ENCODE measurements at places on chromosomes 6 and 20. TPM values are rescaled to one million over a fixed set of nuclear protein-coding genes. Genes with fewer than 3 reads are reported as not detected.

Gene ARMH2
- not detected for total RNA-seq

DNA sequence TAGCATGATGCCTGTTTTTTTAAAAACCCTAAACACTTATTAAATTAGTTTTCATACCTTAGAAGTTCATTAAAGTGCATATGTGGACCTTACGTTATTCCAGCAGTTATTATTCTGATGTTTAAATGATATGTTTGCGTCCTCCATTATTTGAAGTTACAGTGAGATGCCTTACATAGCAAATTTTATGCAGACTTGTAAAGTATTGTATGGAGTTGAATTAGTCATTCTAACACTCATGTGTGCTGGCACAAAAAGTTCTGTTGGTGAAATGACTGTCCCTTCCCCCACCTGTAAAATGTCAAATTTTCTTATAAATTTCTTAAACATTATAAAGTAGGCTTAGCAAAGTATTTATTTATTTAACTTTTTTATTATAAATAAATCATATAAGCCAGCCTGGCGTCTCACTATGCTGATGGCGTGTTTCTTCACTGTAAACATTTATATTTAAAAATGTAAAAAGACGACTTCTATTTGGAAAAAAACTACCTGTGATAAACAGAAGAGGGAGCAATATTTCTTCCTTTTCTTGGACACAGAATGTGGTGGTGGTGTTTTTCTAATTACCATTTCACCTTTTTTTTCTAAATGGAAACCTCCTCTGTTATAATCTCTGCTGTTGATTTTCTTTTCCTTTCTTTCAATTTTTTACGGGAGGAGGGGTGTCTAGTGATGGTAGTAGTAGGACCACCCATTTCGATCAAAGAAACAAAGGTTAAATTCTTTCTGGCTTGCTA is 155.4 kb downstream of the RFPL4B start:
- DNase-seq = no peak

DNA sequence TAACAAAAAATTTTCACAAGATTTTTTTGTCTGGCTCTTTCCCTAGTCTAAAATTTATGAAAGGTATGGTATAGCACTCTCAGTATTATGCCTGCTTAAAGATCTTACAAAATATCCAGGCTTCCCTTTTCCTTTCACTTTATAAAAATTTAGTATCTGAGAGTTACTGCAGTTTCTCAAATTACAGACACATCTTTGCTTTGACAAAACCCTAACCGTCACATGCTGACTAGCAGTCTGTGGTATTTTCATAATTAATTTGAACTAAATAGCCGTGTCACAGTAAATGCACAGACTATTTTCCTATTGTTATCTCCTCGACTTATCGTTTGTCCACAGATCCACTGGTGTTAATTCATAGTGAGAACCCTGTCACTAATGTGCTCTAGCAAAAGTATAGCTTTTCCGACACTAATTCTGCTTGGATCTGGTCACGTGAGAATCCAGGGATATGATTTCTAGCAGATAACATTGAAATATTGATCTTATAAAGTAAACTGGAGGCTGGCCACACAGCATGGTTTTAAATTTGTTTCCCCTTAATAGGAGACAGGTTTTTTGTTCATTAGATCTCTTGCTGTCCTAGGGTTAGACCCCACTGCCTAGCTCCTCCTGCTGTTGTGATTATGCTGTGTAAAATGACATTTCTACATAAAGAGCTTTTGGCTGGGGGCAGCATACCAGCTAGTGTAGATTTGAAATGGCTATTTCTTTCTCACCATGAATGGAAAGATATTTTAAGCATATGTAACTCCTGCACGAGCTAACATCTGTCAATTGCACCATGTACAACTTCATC is 340.6 kb upstream of the SASH1 start:
- DNase-seq = no peak

GRCh38 chr6:17478223-17478907 is 85.0 kb downstream of the CAP2 start:
- no peak for DNase-seq

DNA sequence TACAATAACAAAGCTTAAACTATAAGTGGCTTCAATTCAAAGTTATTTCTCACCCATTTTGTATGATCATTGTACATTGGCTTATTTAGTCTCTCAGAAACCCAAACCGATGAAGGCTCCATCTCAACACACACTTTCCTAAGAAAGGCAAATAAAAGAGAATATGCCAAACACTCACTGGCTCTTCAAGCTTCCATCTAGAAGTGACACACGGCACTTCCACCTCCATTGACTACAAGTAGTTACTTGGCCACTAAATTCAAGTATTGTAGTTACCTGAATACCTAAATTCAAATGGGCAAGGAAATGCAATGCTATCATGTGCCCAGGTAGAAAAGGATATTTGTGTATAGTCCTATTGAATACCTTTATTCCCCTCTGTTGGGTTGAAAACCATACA is 170.6 kb downstream of the OGFRL1 start:
- no peak for DNase-seq

Gene BAK1
- 11.2 TPM for total RNA-seq

DNA sequence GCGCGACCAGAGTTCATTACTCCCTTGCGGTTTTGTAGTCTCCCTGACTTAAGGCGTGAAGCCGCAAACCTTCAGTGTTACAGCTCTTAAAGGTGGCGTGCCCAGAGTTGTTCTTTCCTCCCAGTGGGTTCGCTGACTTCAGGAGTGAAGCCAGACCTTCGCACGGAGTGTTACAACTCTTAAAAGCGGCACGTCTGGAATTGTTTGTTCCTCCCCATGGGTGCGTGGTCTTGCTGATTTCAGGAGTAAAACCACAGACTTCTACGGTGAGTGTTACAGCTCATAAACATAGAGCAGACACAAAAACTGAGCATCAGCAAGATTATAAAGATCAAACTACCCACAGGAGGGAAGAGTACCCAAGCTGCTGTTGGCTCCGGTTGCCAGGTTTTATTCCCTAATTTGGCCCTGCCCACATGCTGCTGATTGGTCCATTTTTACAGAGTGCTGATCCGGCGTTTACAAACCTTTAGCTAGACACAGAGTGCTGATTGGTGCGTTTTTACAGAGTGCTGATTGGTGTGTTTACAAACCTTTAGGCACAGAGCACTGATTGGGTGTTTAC is 10.4 kb downstream of the TMEM14C start:
- DNase-seq = no peak

DNA sequence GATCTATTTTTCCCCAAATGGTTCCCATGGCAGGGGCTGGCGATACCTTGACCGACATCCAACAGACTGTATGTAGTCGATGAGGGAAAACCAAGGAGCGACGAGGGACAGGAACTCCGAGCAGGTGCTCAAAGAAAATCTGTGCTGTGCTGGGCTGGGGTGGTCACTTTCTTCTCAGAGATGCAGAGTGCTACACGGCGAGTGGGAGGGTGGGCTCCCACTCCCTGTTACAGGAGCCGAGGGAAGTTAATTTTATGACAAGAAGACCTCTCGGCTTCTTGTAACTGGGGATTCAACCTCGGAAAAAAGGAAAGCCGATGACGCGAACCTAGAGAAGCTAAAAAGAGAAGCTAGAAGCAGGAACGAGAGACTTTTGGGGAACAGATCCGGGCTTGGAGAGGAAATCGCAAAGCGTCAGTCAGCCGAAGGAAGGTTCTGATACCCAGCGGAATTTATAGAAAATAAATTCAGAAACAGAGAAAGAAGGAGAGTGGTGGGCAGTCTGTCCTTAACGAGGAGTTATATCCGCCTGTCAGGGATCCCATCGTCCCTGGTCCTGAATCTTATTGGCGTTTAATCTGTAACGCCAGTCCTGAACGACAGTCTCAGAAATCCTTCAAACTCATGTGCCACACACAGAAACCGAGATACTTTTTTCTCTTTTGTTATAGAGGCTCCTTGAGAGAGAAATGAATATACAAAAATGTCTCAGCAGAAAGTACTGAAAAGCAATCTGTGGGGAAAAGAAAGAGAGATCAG is 84.6 kb upstream of the ZNF322 start:
- no peak for DNase-seq

DNA sequence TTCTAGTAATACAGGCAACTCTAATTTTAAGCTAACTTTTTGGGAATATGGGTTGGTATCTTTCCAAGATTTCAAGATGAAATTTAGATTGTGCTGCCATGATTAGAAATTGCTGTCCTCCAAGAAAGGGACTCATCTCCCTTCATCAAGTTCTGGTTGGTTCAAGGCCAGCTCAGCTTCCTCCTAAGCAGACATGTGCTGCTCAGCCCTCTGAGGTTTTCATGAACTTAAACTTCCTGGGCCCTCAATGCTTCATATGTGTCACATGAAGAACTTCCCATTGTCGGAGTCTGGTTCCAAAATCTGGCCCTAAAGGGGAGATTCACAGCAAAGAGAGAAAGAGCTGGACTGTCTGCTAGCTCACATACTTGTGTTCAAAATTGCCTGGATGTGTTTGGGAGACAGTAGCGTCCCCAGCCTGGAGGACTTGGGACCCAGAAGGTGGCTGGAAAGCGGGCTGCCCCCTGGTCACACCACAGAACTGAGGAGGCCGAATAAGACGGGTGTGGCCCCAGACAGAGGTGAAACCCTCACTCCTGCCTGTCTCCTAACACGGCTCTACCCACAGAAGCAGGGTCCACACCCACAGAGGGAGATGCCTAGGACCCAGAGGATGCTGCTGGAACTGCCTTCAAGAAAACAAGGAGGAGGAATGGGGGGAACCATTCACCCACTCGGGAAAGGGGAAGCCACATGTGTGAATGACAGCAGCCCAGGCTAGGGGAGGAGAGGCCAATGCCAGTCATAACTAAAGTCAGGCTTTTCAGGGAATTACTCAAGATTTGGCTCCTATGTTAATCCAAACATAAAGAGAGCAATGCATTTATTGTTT is 54.3 kb upstream of the GPR31 start:
- DNase-seq = no peak

Gene C20orf141
- not detected for total RNA-seq

- DNase-seq = no peak
Measured at GRCh38 chr20:16740365-16741072, 7.6 kb upstream of the OTOR start.

DNA sequence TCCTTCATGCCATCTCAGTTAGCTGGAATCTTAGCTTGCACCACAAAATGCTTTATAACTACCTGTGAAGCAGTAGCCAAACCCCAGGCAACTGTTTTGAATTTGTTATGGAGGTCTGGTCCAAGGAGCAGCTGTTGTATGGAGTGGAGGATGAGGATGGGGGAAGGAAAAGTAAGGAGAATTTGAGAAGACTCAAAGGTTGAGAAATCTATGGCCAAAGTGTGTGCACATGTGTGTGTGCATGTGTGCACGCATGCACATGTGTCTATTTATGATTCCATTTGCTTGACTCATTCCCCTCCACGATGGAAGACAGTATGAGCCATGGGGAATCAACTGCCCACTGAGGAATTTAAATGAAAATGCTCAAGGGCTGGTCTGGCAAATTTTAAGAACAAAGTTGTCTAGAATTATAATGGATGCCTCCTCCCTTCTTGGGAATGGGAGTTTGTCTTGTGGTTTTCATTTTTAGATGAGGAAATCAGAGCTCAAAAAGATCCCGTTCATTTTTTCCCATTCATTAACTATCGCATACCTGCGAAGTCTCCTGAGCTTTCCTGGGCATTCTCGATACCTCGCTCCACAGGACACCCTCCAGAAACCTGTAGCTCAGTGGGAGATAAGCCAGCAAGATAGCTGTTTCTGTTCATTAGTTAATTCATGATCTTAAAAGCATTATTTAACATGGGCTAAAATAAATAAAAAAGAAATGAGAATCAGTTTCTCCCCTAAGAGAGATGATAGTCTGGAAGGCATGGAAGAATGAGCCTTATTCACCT is 152.3 kb upstream of the NEDD9 start:
- no peak for DNase-seq

DNA sequence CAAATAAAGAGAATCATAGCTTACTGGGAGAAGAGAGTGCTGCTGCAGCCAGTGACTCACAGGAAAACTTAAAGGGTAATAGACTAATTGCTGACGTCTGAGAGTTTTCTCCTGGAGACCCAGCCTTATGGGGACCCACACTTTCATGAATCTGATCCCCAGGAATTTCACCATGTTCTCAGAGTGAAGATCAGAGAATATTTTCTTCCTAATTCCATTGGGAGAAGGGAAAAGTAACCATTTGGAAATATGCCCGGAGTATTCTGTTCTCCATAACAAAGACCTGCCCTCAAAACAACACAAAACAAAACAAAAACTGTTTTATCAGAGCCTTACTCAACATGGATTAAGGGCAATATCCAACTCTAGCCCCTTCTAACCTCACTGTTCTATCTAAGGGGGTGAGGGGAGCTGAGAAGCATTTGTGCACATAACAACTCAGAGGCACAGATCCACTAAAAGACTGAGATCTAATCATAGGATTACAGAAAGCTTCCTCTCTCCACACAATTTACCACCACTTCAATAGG is 168.2 kb upstream of the SSTR4 start:
- no peak for DNase-seq

DNA sequence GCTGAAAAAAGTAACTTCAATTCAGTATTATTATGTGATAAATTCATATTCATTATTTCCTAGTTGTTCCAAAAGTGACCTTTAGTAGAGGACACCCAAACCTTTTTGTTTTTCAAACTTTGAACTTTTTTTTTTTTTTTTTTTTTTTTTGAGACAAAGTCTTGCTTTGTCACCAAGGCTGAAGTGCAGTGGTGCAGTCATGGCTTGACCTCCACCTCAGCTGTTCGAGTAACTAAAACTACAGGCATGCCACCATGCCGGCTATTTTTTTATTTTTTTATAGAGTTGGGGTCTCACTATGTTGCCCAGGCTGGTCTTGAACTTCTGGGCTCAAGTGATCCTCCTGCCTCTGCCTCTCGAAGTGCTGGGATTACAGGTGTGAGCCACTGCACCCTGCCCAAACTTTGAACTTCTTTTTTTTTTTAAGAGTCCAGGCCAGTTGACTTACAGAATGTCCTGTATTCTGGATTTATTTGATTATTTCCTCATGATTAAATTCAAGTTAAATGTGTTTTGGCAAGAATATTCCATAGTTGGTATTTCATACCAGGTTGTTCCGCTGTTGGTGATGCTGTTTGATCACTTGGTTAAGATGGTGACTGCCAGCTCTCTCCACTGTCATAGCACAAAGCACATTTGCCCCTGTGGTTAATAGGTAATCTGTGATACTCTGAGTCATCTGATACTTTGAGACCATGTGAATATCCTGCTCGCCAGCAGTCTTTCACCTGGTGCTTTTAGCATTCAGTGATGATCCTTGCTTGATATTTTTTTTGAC is 48.0 kb downstream of the VAPB start:
- DNase-seq = no peak

- no peak for DNase-seq
Measured at GRCh38 chr6:139540276-139540675, 165.8 kb upstream of the CITED2 start.
